Lung (tissue), 17 donors: ENCODE measurements at places on chromosomes 5 and 9. TPM values are rescaled to one million over a fixed set of nuclear protein-coding genes. Genes with fewer than 3 reads are reported as not detected.

Gene RELL2
- 1.2 TPM for total RNA-seq

- H3K4me3 ChIP-seq: no peak overlapping the region
- no peaks in the 10 kb centered on the region for H3K36me3 ChIP-seq
- H3K27me3 ChIP-seq: no peaks in the 10 kb centered on the region
- H3K27ac ChIP-seq: no peak overlapping the region
Measured at GRCh38 chr9:76316069-76316468, 78.2 kb downstream of the RFK start.

GRCh38 chr5:124677374-124678351 lies 68.8 kb downstream of the ZNF608 start:
- no peak overlapping the region for H3K4me3 ChIP-seq
- peaks cover 72% of the 10 kb centered on the region for H3K4me1 ChIP-seq
- no peaks in the 10 kb centered on the region for H3K36me3 ChIP-seq
- H3K27me3 ChIP-seq: no peaks in the 10 kb centered on the region

- no peaks in the 10 kb centered on the region for H3K36me3 ChIP-seq
- H3K27ac ChIP-seq: no peak overlapping the region
- H3K4me1 ChIP-seq: no peaks in the 10 kb centered on the region
- no peak for DNase-seq
- H3K27me3 ChIP-seq: no peaks in the 10 kb centered on the region
Measured at GRCh38 chr5:120327180-120327579, 136.9 kb upstream of the PRR16 start.

Gene IL13
- total RNA-seq: not detected

- H3K4me3 ChIP-seq: no peak overlapping the region
- peak; percentile 35 for DNase-seq
- no peak overlapping the region for H3K27ac ChIP-seq
- H3K4me1 ChIP-seq: peaks cover 19% of the 10 kb centered on the region
- no peaks in the 10 kb centered on the region for H3K36me3 ChIP-seq
- H3K27me3 ChIP-seq: no peaks in the 10 kb centered on the region
Measured at GRCh38 chr5:112136773-112137172, 282.3 kb downstream of the EPB41L4A start.

GRCh38 chr5:159073026-159073425 lies 26.7 kb downstream of the EBF1 start:
- no peaks in the 10 kb centered on the region for H3K27me3 ChIP-seq
- no peaks in the 10 kb centered on the region for H3K36me3 ChIP-seq
- H3K4me1 ChIP-seq: peaks cover 3% of the 10 kb centered on the region
- H3K27ac ChIP-seq: no peak overlapping the region
- no peak for DNase-seq
- no peak overlapping the region for H3K4me3 ChIP-seq

DNA sequence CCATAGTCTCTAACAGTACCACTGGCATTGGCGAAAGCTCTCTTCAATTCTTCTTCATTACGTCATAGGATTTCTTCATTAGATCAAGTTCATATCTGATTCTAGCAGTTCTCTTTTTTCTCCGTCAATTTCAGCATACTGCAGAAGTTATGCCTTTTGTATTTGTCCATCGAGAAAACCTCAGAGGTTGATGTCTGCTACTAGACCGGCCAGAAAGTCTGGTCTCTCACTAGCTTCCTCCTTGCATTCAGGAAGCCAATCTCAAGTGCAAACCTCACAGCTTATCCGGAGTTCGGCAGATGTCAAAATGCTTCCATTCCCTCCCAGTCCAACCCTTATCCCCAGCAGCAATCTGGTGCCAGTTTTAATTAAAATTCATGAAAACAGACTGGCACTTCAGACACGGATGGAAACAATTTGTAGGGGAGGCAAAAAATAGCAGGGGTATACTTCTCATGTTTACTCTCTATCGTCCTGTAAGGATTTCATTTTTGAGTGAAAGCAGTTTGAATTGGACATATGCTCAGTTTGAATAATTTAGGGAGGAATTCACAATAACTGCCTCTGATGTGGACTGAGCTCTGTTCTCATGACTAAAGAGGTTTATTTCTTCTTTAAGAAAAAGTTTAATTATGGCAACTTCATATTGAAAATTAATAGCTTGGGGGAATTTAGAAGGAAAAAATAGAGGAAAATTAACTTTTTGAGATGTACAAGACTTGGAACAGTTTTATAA lies 56.4 kb upstream of the TMC1 start:
- H3K27ac ChIP-seq: peak overlapping the region; percentile 26
- no peaks in the 10 kb centered on the region for H3K27me3 ChIP-seq
- H3K4me3 ChIP-seq: no peak overlapping the region
- no peaks in the 10 kb centered on the region for H3K36me3 ChIP-seq
- no peak for DNase-seq

Gene MYORG
- total RNA-seq: 6.6 TPM

- H3K27me3 ChIP-seq: no peaks in the 10 kb centered on the region
- H3K36me3 ChIP-seq: no peaks in the 10 kb centered on the region
- H3K4me3 ChIP-seq: no peak overlapping the region
- DNase-seq: peak; percentile 95
- H3K27ac ChIP-seq: no peak overlapping the region
Measured at GRCh38 chr9:76704593-76705204, 59.5 kb upstream of the PCA3 start.

Gene FLT4
- total RNA-seq: 34.3 TPM

DNA sequence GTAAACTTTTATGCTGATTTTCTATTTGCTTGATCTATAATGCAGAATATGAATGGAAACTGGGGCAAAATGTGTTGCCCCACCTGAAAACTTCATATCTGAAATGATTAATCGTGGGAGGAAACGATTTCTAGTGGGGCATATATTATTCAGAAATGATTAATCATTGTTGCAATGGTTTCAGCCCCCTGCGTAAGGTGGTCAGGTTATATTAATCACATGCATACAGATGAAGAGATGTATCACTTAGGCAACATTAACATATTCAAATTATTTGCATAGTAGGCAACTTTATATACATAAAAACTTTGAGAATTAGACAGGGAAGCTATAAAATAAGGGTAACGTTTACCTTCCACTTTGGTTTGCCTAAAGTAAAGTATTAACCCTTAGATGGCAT lies 49.8 kb downstream of the LSM11 start:
- H3K4me3 ChIP-seq: no peak overlapping the region
- H3K27ac ChIP-seq: no peak overlapping the region
- H3K4me1 ChIP-seq: no peaks in the 10 kb centered on the region

- H3K27me3 ChIP-seq: no peaks in the 10 kb centered on the region
- no peaks in the 10 kb centered on the region for H3K36me3 ChIP-seq
- H3K4me1 ChIP-seq: no peaks in the 10 kb centered on the region
- no peak for DNase-seq
Measured at GRCh38 chr5:10591966-10592365, 28.1 kb downstream of the ANKRD33B start.

- no peak overlapping the region for H3K27ac ChIP-seq
- peak; percentile 66 for DNase-seq
- H3K27me3 ChIP-seq: no peaks in the 10 kb centered on the region
- H3K36me3 ChIP-seq: no peaks in the 10 kb centered on the region
- no peak overlapping the region for H3K4me3 ChIP-seq
Measured at GRCh38 chr5:75729321-75729720, 12.1 kb upstream of the POC5 start.

Gene INSL6
- total RNA-seq: not detected

- DNase-seq: no peak
- H3K27me3 ChIP-seq: no peaks in the 10 kb centered on the region
- H3K4me1 ChIP-seq: peaks cover 9% of the 10 kb centered on the region
- H3K36me3 ChIP-seq: no peaks in the 10 kb centered on the region
- no peak overlapping the region for H3K27ac ChIP-seq
Measured at GRCh38 chr5:122152266-122152900, 23.0 kb downstream of the ZNF474 start.

DNA sequence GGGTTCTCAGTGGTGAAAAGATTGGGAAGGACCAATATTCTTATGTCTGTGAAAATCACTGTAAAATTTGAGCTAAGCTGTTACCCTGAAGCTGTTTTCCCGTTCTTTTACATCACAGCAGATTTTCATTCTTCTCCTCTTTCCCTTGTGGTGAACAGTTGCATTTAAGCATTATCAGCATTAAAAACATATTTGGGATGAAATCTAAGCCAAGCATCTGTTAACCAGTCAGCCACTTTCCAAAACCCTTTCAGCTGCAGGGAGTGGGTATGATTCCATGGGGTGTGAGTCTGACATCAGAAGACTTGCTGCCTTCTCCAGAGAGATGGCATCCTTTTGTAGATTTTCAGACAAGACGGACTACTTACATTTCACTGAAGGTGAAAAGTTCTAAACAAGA lies 97.2 kb downstream of the TRIO start:
- no peaks in the 10 kb centered on the region for H3K4me1 ChIP-seq
- H3K27me3 ChIP-seq: no peaks in the 10 kb centered on the region
- H3K36me3 ChIP-seq: no peaks in the 10 kb centered on the region

Gene CYLC2
- total RNA-seq: not detected
